ENCODE measurements at places on chromosomes 7 and 10. TPM values are rescaled to one million over a fixed set of nuclear protein-coding genes. Genes with fewer than 3 reads are reported as not detected.

Gene MLXIPL
- 1.4 TPM for total RNA-seq

Gene FOXI2
- not detected for total RNA-seq

Gene SGMS1
- total RNA-seq: 51.4 TPM

Gene PDGFA
- 34.4 TPM for total RNA-seq

Gene PKD2L1
- 0.38 TPM for total RNA-seq

Gene DENND2A
- total RNA-seq: 0.88 TPM
